Non-pigmented ciliary epithelial cell (primary cell): ENCODE measurements at places on chromosomes 5 and 9.

DNA sequence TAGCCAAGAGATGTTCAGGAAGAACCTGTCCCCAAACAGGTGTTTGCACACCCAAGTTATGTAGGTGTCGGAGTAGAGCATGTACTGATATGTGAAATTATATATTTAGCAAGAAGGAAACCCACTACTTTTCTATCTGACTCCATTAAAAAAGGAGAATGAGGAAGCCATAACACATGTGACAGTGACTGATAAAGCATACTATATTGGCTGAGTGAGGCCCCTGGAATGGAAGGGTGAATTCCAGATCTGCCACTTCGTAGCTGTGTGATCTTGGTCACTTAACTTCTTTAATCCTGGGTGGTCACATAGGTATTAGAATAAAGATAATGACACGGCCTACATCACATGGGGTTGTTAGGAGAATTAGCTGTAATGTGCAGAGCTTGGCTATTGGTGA is 116.0 kb upstream of the MAN2A1 start:
- no peak for DNase-seq

DNA sequence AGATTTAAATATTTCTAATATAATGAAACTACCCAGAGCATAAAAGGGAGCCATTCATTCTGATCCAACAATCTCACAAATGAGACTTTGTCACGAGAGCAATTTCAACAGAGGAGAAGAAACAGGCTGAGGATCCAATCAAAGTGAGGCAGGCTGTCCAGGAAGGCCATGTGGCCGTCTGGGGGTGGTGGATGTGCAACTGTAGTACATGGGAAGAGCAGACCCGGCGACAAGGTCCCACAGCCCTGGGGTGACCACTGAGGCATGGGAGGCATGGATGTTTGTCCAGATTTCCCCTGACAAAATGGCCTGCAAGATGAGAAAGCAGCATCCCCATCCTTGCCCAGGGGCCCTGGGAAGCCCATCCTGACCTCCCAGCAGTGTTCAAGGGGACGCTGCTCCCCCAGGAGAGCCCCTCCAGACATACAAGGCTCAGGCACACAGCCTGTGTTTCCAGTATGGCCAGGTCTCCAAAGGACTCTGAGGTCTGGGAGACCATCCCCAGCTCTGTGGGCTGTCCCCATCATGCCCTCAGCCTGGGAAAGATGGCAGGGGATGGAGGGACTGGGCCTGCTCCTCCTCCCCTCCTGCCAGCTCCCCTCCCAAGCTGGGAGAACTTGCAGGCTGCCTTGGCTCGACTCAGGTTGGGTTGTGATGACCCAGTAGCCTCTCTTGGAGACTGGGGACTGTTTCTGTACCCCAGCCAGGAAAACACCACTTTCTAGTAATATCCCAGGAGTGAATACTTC is 27.5 kb upstream of the FCN2 start:
- no peak for DNase-seq

- no peak for DNase-seq
Measured at GRCh38 chr9:71587576-71588362, 180.5 kb downstream of the CEMIP2 start.

DNA sequence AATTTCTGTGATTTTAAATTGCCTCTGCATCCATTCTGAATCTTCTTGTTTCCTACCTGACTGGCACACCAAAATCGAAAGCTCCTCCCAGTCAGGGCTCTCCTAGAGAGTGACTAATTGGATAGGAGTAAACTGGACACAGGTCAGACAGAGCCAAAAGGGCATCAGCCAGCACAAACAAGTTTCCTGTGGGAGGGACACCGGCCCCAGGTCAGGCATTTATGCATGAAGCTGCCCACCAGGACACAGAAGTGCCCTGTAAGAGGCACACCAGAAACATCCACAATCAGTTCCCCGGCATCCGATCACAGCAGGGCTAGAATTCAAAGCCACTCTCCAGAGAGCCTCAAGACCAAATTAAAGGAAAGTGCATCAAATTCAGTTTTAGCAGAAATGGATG is 78.4 kb downstream of the SFXN1 start:
- DNase-seq = no peak

GRCh38 chr9:118959366-118959765 is 409.9 kb downstream of the BRINP1 start:
- DNase-seq = no peak

GRCh38 chr5:5671823-5672222 is 249.3 kb downstream of the ICE1 start:
- no peak for DNase-seq
